Stimulated activated CD8-positive, alpha-beta memory T cell treated with anti-CD3 and anti-CD28 coated beads, Interleukin-7, amount 100 ng/mL, for 24 hours (primary cell): ENCODE measurements at places on chromosomes 5 and 9.

GRCh38 chr9:135898634-135899407 is 8.5 kb downstream of the CAMSAP1 start:
- no peak for DNase-seq

- no peak for DNase-seq
These were observed 116.6 kb upstream of the GAS1 start for GRCh38 chr9:87063871-87064270.

DNA sequence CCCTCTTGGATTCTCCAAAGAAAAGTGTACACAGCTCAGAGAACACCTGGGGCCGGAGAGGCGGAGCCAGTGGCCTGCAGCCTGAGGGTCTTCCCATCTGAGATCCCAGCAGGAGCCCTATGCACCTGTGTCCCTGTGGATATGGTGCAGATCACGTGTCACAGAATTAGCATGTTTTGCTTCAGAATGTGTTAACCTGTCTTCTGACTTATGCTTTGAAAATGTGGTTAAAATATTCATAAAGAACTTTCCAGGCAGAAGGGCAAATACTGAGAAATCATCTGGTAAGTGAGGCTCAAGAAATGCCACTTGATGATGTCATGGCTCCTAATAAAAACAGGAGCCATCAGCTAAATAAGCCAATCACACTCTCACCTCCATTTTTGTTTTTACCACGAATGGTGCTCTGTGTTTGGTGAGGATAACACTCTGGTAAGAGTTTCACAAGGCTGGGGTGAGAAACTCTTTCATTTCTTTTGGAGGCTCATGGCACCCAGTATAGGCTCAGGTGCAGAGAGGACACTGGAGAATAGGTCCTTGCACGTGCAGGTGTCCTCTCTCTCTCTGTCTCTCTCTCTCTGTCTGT is 279.8 kb downstream of the FSTL4 start:
- no peak for DNase-seq

DNA sequence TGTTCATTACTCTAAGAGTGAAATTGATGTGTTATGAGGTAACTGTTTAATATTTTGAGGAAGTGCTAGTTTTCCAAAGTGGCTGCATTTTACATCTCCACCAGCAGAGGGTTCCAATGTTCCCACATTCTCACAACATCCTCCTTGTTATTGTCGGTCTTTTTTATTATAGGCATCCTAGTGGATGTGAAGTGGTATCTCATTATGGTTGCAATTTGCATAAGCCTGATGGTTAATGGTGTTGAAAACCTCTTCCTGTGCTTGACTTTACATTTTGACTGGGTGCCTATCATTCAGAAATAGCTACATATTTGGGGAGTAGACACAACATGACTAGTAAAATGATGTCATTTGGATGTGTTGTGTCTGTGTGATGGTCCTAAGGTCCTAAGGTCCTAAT is 143.6 kb downstream of the MRPS30 start:
- DNase-seq, result no peak

DNA sequence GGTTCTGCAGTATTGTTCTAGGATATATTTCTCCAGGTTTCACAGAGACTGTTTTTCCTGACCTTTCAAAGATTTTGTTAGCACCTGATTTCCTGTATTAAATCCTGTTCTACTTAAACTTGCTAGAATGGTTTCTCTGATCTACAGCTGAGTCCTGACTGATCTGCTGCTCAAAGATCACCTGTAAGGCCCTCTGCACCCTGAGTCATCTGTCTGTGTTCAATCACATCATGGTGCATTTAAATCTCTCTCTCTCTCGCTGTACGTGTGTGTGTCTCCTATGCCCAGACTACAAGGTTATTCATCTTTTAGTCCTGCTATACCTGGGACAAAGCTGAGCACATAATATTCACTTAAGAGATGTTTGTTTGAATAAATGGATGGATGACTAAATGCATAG is 13.3 kb upstream of the C5orf63 start:
- DNase-seq, result no peak

DNA sequence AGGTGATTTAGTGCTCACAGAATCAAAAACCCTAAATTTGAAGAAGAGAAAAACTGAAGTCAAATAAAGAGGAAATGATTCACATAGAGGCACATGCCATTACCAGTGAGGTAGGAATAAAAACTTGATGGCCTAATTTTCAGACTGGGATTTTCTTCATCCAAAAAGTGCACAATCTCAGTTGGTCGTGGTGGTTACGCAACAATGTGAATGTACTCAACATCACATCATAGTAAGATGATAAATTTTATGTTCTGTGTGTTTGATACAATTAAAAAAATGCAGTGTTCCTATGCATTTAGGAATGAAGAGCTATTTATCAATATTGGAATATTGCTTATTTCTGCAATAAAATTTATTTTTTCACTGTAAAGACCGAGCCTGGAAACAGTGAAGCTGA is 60.7 kb downstream of the SV2C start:
- DNase-seq, result no peak

GRCh38 chr9:109801484-109801883 is 21.5 kb downstream of the PALM2AKAP2 start:
- no peak for DNase-seq

DNA sequence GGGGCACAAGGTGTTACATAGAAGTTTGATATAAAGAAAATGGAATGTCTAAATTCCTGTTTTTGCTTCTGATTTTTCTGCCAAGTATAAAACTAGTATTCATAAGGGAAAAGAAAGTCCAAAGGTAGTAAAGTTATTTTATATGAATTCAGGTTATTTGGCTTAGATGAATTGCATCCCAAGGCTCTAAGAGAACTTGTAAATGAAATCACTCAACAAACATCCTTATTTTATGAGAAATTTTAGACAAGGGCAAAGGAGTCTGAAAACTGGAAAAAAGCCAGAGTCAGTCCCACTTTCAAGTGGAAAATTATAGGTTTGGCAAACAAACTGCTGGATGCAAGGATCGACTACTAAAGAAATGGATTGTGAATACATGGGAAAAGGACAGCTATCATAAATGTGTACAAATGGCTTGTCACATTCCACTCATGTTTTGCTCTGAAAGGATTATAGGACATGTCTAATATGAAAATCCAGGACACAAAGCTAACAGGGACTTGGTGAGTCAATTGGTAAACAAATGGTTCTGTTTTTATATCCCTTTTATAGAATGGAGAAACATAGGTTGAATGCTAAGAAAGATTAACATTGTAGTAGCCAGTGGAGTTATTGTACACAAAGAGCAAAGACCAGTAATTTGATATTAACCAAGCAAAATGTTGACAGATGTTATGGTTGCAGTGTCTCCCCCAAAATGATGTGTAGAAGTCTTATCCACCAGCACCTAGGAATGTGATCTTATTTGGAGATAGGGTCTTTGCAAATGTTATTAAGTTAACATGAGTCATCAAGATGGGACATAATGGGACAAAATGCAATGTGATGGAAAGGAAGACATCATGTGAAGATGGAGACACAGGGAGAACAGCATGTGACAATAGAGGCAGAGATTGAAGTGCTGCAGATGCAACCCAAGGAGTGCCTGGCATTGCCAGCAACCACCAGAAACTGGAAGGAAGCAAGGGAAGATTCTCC is 495.7 kb downstream of the TLE1 start:
- DNase-seq, result no peak

DNA sequence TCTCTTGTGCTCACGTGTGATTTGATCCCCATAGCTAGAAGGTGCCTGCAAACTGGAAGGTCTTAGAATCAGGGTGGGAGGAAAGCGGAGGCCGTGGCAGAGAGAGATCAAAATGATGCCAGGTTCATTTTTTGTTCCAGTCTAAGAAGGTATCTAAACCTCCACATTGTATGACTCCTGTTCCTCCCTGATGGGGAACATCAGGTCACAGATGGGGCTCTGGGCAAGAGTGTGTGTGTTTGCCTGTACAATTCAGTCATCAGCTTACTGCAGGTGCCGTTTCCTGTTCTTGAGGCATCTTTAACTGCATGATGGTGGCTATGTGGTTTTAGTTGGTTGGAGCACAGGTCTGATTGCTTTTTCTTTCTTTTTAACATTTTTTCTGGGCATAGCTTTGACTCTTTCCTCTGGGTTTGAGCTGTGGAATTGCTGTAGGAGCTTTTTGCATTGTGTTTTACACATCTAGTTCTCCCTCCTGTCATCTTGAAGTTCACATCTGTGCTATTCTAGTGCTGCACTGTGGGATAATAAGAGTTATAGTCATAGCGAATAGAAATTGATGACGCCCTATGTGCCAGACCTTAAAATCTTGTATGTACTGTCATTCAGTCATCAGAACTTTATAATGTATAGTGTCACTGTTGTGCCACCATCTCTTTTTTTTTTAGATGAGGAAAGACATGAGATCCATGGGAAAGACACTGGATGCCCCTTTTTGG is 30.8 kb downstream of the ARHGAP26 start:
- DNase-seq, result no peak

DNA sequence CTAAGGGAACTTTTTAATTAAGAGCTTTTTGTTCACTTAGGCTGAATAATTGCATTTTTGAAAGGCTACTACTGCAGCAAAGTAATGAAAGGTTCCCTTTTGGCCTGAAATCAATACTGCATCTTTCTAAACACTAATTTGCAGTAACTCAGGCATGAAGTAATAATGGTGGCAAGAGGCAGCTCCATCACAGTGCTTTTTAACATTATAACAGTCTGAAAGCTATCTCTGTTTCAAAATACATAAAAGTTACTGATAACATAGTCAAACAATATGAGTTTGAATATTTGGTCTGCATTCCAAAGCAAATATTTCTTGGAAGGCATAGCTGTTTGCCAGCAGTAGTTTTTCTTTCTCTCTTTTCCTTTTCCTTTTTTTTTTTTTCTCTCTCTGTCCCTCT is 113.4 kb downstream of the FBN2 start:
- no peak for DNase-seq

DNA sequence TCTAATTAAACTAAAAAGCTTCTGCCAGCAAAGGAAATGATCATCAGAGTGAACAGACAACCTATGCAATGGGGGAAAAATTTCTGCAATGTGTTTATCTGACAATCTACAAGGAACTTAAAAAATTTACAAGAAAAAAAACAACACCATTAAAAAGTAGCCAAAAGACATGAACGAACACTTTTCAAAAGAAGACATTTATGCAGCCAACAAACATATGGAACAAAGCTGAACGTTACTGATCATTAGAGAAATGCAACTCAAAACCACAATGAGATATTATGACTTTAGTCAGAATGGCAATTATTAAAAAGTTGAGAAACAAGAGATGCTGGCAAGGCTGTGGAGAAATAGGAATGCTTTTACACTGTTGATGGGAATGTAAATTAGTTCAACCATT is 530.4 kb upstream of the DAB2 start:
- DNase-seq, result no peak

DNA sequence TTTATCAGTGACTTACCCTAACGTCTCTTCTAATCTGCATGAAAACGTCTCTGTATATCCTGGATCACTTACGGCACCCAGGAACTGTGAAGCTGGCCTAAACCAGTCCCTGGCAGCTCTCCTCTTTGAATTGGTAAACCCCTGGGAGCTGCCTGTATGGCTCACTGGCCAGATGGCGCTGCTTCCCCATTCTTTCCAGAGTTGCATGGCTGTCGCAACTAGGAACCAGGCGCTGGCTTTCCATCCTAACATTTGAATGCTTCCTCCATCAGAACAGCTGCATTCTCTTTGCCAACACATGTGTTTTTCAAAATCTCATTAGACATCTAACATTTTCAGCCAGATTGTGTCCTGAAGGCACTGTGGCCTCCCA is 8.0 kb upstream of the PCA3 start:
- no peak for DNase-seq

GRCh38 chr5:135253601-135254178 is 145.3 kb downstream of the MACROH2A1 start:
- no peak for DNase-seq

GRCh38 chr5:54438620-54439389 is 16.7 kb upstream of the HSPB3 start:
- DNase-seq, result no peak

DNA sequence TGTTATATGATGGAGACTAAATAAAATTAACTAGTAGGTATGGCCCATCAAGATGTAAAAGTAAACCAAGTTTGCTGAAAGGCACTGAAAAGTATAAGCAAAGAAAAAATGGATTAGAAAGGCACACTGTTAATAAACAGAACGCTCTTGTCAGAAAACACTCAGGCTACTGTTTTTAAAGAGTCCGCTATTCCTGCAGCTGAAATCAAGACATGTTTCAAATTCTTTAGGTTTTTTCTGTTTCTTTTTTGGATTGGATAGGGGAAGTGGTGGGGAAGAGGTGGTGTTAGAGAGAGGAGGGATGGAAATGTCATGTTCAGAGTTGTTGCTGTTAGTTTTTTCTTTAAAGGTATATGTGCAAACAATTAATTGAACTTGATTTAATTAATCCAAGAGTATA is 17.5 kb downstream of the OSTF1 start:
- no peak for DNase-seq

DNA sequence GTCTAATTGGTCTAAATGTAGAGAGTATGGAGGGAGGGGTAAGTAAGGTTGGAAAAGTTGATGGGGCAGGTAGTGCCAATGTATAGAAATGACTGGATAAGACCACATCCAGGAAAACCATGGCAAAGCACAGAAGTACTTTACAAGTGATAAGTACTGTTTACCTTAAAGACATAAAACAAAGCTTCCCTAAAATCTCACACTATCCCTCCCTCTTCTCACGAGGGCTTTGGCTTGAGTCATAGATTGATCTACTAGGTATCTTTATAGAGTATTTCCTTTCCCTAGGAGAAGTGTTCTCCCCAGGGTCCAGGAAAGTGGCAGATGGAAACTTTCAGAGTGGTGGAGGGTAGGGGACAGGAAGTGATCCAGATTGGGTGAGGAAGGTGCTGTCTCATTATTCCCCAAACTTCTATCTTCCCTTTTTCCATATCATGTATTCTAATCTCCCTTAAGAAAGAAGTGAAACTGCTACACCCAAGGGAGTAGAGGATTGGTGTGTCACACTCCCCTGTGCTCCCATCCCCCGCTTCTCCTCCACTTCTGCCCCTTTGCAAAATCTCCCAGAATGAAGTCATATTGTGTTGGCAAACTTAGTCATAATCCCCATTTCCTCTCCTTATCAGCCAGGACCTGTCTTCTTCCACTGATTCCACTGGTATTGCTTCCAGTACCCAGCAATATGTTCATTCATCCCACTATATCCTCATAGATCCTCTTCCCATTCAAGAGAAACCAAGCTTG is 14.6 kb downstream of the IL33 start:
- no peak for DNase-seq

DNA sequence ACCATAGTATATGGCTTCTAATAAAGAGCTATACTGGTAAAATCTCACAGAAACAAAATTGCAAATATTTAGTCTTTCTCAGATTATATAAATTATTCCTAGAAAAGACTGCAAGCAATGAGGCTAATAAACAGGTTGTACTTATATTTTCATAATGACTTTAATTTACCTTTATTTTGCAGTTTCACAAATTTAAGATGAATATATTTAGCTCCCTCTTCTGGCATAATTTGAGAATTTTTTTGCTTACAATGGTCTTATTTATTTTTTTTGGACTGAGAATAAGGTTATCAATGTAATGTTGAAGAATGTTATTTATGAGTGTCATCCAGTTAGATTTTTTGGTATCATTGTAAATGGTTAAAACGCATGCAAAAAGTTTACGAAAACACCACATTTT is 56.7 kb downstream of the PIK3R1 start:
- DNase-seq, result no peak

GRCh38 chr5:54366707-54367106 is 56.3 kb upstream of the ARL15 start:
- DNase-seq, result no peak
